Retinal pigment epithelial cell (primary cell): ENCODE measurements at places on chromosomes 3 and 15.

DNA sequence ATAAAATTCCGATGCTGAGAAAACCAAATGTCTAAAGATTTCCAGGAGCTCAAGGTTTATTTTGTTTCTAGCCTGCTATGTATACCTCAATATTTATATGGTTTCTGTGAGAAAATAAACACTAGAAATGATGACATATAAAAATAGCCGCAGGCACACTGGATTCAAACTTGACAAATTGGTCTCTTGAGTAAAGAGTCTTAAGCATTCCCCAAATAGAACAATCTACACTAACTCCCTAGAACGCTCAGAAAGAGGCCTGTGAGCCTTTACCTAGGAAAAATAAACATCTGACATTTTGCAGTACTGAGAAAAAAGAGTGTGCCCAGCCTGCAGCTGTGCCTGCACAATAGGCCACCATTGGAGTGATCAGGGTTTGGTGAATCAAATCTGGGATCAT lies 75.2 kb downstream of the NEK10 start:
- DNase-seq = no peak

- DNase-seq = no peak
These were observed 60.3 kb upstream of the TRA2B start for GRCh38 chr3:185998136-185998535.

DNA sequence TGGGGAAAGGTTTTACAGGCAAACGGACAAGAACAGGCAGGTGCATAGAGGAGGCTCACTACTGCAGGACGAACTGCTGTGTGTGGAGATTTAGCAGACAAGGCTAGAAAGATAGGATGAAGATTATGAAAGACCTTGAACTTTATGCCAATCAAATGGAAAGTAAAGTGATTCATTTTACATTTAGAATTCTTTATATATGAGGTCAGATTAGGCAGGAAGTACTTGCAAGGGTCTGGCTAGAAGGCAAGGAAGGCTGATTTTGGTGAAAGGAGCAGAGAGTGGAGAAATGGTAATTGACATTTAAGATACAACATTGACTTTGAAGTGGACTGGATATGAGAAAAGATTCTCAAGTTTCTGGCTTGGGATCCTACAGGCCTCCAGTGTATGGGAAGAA lies 33.6 kb downstream of the PLSCR4 start:
- DNase-seq = no peak

GRCh38 chr15:59644756-59645155 lies 12.6 kb downstream of the GTF2A2 start:
- no peak for DNase-seq

DNA sequence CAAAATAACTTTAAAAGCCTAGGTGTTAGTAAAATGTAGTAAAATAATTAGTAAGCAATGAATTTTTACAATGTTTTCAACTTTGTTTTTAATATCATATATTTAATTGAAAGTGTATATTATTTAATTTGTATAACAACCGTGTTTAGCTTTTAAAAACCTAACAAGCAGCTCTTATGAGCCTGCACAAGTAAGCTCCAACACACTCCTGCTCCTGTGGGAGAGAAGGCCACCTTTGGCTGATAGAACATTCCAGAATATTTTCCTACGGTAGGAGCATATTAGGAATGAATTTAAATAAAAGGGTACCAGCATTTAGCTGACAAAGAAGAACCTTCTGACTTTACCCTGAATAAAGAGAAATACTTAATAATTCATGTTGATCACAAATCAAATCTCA lies 40.3 kb upstream of the TM4SF1 start:
- DNase-seq = no peak

DNA sequence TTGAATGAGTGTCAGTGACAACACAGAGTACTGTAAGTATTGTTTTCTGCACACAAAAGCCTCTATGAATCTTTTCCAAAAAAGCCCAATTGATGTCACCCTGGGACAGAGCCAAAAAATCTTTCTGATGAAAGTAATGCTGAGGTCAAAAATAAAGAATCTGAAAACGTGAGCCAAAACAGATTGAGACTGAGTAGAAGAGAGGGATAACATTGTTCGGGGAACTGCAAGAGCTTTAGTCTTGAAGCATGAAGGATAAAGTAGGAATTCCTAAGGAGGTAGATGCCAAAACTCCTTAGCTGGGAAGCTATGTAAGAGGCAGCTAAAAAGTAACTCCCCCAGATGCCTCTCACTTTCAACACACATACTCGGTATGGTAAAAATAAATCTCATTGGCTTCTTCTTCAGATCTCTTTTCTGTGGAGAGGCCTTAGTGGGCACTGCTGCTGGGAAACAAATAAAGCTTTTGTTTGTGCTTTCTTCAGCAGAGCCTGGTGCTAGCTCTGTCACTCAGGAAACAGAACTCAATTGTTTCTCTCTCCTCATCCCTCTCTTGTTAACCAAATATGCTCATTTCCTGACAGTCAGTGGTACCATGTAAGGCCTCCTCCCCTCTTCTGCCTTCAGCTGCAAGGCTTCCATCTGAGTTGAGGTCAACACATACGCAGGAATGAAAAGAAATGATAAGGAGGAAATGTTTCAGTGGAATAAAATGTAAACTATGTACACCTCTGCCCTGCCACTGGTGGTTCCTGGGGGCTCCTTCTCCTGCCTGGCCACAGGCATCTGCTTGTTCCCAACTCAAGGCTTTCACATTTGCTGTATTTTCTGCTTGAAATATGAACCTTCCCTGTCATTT lies 58.1 kb downstream of the CD200 start:
- peak; percentile 80 for DNase-seq

- no peak for DNase-seq
These were observed 13.4 kb downstream of the APBA2 start for GRCh38 chr15:28899061-28899738.

DNA sequence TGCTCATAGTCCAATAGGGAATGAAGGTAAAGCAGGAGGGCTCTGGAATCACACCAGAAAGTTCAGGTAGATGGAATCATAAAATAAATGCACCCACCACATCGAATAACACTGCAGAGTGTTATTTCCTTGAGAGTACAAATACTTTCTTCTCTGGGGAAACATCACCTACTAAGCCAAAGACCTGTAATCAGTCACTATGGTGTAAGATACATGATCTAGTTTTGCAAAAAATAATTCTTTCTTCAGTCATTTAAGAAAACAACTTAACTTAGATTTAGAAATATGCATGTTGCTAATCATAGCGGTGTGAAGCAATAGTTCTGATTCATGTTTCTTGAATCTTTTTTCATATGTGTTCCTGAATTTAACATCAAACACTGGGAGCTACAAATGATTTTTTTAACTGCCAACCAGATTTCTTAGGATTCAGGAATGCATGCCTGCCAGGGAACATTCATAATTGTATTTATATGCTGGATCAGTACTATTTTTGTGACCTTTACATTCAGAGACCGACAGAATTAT lies 40.2 kb upstream of the MEIS2 start:
- DNase-seq = no peak

GRCh38 chr15:38941399-38941953 lies 376.9 kb upstream of the RASGRP1 start:
- peak; percentile 69 for DNase-seq

DNA sequence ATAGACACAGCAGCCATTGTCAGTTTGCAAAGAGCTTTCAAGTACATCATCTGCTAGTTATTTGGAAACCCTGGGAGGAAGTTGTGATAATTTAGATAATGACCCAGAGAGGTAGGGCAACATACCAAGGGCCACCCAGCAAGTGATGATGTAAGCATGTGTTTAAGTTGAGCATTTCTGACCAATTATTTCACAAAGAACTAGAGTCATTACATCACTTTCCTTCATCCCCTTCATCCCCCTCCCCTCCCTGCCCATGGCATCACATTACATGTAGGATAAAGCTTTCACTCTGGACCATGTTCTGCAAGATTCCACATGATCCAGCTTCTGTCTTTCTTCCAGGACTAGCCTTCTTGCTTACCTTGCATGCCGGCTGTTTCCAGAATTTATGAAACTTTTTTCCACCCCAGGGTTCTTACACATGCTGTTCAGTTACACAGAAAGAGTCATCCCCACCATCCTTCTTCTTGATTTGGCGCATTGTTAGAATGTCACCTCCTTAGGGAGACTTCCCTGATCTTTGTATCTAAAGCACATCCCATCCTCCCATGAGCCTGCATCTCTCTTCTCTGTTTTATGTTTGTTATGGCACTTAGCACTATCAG lies 71.3 kb downstream of the PTPRG start:
- DNase-seq = no peak
